ENCODE measurements at places on chromosomes 1 and 21. TPM values are rescaled to one million over a fixed set of nuclear protein-coding genes. Genes with fewer than 3 reads are reported as not detected.

The ABL2 gene
- 38.0 TPM for total RNA-seq

DNA sequence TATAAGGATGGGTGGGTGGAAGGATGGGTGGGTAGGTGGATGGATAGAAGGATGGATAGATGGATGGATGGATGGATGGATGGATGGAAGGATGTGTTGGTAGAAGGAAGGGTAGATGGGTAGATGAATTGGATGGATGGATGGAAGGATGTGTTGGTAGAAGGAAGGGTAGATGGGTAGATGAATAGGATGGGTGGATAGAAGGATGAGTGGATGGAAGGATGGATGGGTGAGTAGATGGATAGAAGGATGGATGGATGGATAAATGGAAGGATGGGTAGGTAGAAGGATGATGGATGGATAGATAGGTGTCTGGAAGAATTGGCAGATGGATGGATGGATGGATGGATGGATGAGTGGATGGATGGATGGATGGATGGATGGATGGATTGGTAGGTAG, 6.0 kb downstream of the MASP2 start:
- no peak for DNase-seq

DNA sequence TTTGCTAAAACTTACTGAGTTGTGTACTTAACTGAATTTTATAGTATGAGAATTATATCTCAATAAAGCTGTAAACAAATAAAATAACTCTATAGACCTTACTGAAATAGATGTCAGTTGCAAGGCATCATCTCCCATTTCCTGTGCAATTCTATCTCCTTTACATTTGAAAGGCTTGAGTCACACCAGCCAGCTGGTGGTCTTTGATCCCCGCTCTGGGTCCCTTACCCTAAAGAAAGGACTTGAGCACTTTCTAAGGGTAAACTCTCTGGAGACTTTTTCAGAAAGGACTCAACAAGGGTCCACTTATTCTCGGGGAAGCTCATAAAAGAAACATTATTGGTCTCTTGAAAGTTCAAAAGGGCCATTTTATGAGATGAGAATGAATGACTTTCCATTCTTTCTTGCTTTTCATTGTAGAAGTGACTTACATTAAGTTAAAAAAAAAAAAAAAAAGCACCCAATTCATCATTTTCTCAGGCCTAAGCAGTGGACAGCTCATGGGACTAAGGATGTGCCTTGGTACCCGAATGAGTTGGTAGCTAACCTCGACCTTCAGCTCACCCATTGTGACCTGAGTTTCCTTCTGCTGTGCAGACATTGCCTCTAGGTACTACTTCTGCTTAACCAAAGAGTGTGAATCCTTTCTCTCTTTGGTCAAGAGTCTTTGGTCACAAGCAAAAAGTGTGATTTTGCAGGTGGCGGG, 147.0 kb upstream of the COA6 start:
- DNase-seq = no peak

The RPE65 gene
- not detected for total RNA-seq

DNA sequence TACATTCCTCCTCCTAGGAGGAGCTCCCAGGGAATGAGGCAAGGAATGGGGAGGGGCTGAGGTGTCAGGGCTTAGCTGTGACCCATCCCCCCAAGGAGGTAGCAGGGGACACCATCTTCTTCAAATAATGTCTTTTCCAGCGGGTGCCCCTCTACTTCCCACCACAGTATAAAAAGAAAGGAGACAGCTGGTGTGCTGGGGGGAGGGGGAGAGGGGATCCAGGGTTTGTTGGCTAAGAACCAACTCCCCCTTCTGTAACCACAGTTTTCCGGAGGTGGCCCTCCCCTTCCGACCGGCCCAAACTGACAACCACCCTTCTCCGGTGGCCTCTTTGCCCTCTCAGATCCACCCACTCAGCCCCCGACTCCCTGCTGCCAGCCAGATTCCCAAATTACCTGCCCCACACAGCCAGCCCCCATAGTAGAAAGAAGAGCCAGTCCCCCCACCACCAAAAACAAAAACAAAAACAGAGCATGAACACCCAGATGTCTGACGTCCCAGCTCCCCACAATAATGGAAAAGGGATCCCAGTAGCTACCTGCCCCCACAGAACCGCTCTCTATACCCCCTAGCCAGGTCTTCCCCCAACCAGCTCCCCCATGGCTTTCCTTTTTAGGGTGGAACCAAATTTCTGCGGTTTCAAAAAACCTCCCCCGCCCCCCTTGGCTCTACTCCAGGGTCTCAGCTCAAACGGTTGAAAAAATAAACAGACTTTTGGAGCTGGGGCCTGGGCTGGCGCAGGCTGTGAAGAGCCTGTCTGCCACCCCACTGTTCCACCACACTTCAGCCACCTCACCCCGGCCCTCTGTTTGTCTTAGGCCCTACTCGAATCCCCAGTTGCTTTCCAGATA, 2.1 kb downstream of the ARHGEF2 start:
- DNase-seq = peak; percentile 93

DNA sequence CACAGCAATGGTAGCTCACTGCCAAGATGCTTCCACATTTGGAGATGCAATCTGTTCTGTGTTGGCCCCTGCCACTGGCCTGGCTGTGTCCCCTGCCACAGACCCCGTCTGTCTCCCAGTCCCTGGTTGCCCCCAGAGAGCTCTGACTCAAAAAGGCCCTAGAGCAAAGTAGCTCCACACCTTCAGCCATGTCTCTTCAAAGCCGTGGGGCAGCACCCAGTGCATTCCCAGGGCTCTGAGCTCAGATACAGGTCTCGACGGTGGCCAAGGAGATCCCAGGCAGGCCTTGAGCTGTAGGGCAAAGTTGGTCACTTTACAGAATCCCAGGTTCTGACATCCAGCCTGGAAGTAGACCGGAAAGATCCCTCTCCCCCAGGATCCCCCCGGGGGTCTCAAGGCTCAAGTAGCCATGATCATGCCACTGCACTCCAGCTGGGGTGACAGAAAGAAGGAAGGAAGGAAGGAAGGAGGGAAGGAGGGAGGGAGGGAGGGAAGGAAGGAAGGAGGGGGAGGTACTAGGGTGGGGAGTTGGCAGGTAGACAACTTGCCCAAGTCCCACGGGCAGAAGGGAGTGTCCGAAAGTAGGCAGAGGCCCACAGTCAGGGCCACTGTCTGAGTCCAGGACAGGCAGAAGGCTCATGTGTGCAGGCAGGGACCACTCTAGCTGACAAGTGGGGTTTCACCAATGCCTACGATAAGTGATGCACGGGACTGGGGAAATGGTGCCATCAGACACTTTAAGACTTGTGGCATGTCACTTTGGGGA, 4.8 kb upstream of the ARF1 start:
- no peak for DNase-seq

The RHD gene
- total RNA-seq = not detected

DNA sequence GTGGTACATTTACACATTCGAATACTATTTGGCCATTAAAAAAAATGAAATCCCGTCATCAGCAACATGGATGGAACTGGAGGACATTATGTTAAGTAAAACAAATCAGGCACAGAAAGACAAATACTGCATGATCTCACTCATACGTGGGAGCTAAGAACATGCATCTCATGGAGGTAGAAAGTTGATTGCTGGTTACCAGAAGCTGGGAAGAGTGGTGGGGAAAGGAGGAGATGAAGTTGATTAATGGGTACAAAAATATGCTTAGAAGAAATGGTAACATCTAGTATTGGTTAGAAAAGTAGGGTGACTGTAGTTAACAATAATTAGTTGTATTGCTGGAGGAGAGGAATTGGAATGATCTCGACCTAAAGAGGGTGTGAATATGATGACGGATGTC, 24.6 kb upstream of the RNF187 start:
- no peak for DNase-seq

The SYCP1 gene
- not detected for total RNA-seq

DNA sequence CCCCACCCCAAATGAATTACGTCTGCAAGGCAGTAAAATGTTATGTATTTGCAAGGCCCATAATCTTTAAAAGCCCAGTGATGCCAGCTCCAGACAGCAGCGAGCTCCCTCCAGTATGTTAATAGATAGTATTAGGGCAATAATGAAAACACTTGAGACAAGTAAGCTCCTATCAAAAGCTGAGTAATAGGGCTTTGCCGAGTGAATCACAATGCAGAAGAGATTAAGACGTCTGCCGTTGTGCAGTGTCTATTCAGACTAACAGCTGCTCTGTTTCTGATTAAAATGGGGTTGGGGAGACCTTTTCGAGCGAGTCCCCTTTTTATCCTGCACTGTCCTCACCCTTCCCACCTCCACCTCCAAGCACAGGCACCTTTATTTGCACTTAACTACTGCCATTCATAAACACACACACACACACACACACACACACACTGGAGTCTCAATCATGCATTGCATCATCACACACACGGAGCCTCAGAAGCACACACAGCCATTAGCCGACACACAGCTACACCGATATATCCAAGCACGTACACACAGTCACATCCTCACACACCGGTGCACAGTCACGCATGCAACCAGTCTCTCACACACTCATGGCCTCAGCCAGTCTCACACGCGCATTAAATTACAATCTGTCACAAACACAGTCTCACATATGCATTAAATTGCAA, 46.0 kb upstream of the FOXO6 start:
- no peak for DNase-seq

The PDZK1 gene
- 0.69 TPM for total RNA-seq

GRCh38 chr1:88655685-88656299, 28.3 kb upstream of the PKN2 start:
- DNase-seq = peak; percentile 13

- DNase-seq = no peak
Observed at GRCh38 chr1:246304484-246305259, 202.4 kb downstream of the SMYD3 start.

DNA sequence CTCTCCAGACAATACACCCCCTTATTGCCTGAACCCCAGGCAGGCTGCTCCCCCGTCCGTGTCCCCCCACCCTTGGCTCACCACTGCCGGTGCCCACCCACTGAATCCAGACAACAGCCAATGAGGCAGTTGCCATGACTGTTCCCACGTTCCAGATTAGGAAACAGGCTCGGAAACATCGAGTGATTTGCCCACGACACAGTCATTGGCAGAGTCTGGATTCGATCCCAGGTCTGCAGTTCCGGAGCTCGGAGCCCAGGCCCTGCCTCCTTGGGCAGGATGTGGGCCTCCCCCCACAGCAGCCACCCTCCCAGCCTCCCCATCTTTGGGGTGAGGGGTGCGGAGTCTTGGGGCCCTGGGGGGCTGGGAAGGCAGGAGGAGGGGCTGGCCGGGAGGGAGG, 20.3 kb upstream of the CLSTN1 start:
- DNase-seq = no peak

The LCK gene
- not detected for total RNA-seq
